ENCODE measurements at places on chromosomes 5 and 9.

- no peak for DNase-seq
Observed at GRCh38 chr9:38202336-38202938, 133.4 kb upstream of the SHB start.

- no peak for DNase-seq
Observed at GRCh38 chr9:76257311-76257710, 136.9 kb downstream of the RFK start.

DNA sequence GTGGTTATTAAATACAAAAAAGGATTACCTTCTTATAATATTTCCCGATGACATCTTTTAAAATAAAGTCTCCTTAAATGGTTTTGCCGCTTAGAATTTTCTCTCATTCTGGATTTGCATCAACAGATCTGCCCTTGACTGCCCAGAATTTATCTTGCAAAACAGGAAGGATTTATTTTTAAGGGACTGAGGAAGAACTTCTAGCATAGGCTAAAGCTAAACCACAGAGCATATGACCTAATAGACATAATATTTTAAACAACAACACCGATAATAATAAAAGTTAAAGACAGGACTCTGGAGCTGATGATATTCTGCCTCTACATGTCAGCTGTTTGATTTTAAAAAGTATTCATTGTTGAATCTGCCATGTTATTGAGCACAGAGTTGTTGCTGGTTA, 145.3 kb upstream of the ADCY2 start:
- DNase-seq: no peak

GRCh38 chr5:80239680-80240367, 16.0 kb downstream of the SERINC5 start:
- DNase-seq: no peak

- DNase-seq: no peak
Observed at GRCh38 chr5:149421834-149422233, 42.7 kb upstream of the IL17B start.

- no peak for DNase-seq
Observed at GRCh38 chr9:127739614-127740330, 4.7 kb upstream of the TOR2A start.

DNA sequence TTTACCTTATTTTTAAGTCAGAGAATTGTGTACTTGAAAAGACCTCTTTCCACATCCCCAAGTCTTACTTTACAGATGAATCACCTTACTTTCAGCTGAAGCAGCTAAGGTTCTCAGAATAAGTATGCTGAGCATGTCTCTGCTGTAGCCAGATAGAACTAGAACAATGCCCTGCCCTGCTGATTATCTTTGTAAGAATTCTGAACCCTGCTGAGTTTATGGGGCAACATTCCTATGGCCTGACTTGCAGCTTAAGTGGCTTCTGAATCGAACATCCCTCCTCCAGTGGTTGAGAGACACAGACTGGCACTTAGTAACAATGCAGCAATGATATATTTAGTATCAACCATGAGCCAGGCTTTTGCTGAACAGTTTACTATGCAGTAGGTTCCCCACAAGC, 592.0 kb upstream of the WWC1 start:
- DNase-seq: no peak

- no peak for DNase-seq
Observed at GRCh38 chr9:116594547-116594946, 92.6 kb upstream of the TRIM32 start.

DNA sequence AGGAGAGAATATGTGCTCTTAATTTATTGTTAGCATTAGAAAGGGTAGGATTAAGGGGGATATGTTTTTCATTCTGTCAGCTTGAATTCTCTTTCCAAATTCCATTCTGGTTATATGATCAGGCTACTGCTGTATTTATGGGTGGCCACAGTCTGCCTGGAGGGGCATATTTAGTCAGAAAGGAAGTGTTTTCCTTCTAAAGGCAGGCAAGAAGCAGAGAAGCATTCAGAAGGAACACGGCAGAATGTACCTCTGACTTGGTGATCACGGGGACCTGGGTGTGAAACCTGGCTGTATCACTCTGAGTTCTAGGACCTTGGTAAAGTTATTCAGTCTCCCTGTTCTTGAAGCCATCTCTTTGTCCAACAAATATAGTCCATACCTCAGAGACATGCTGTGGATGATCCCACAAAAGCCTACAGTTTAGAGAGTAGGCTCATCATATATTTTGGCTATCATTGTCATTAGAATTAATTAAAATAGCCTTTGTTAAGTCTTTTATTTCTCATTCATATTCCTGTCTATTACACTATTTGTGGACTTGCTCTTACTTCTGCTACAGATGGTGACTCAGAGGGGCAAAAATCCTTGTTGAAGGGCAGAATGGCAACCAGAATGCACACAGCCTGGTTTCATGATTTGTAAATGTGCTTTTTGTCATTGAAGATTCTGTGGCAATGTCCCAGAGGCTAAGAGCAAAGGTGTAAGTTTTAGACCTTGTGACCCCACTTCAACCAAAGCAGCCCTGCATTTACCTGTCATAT, 2.7 kb downstream of the TNC start:
- DNase-seq: no peak

DNA sequence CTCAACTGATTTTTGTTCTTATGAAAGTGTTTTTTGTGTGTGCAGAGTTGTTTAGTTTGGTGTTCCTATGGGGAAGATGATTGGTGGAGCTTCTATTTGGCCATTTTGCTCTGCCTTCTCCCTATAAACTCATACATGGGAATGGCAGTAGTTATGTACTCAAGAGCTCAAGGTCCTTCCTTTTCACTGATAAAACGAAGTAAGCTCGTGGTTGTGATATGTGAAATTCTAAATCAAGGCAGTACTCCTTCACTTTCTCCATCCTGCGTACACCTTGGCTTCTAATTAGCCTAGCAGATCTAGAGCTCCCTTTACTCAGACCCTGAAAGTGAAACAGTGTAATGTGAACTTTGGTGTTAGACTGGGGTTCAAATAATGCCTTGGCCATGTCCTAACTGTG, 159.3 kb upstream of the TNC start:
- no peak for DNase-seq

- no peak for DNase-seq
Observed at GRCh38 chr9:25415718-25416117, 262.5 kb downstream of the TUSC1 start.

DNA sequence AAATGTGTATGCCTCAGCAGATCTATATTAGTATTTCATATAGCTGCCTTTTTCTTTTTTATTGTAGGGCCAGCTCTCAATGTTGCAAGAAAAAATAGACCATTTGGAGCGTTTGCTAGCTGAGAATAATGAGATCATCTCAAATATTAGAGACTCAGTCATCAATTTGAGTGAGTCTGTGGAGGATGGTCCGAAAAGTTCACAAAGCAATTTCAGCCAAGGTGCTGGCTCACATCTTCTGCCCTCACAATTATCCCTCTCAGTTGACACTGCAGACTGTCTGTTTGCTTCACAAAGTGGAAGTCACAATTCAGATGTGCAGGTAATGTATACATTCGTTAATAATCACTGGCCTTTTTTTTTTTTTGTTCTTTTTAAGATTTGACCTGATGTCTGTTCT, 23.7 kb downstream of the MAN2A1 start:
- no peak for DNase-seq
